Daoy (cell line): ENCODE measurements at places on chromosomes 6 and 20.
A peak's percentile ranks its signal among the peaks of the same experiment; 100 is the strongest.

- DNase-seq = peak; percentile 90
Measured at GRCh38 chr6:41966961-41967311, 25.3 kb upstream of the CCND3 start.

DNA sequence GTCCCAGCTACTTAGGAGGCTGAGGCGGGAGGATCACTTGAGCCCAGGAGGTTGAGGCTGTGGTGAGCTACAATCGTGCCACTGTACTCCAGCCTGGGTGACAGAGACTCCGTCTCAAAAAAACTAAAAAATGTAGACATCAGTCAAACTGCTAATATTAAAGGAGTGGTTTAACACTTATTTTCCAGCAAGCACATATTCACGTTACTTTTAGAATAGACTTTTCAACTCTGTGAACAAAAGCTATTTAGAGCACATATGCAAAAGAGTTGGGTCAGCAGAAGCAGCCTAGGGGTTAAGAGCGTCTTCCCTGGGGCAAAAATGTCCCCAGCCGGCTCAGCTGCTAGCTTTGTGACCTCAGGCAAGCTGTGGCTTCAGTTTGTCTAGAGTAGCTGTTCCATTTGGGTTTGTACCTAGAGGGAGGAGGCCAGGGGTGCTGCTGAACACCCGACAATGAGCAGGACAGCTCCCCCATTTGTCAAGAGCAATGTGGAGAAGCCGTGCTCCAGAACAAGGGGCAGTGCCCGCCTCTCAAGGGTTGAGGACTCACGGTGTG is 62.5 kb upstream of the PTGIS start:
- no peak for DNase-seq

DNA sequence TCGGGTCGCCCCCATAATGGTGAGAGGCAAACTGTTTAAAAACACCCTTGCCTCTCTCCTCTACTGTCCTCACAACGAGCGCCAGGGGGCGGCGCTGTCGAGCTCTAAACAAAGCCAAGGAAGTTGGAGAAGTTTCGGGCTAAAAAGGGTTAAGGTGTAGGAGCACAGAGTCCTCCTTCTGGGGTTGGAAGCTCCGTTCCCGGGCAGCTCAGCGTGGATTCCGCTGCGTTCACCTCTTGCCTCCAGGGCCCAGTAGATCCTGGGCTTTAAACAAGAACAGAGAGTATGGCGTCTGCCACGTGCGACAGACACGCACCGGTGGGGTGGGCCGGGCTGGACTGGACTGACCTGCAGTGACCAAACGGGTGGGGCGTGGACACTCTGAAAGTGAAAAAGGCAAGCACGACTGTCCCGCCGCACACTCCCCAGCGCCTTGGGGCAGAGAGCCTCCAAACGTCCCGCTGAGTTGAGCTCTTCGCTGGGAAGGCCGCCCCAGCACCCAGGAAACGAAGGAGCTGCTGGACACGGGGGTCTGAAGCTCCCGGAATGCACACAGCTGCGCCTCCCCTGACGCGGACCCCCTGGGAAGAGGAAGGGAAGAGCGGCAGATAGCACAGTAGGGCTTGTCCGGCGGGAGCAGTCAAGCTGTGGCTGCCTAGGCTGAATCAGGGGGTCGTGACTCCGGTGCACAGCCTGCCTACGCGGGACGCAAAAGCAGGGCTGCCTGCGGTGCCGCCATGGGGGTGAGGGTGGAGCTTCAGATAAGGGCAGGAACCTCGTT is 1.6 kb upstream of the THBD start:
- DNase-seq = peak; percentile 85

- peak; percentile 67 for DNase-seq
Measured at GRCh38 chr6:34027445-34027936, 118.4 kb downstream of the GRM4 start.
